Activated CD4-positive, alpha-beta T cell treated with anti-CD3 and anti-CD28 coated beads for 48 hours (primary cell): ENCODE measurements at places on chromosomes 6 and 20.

GRCh38 chr20:34703424-34704176, 544 bp upstream of the TP53INP2 start:
- DNase-seq = no peak

DNA sequence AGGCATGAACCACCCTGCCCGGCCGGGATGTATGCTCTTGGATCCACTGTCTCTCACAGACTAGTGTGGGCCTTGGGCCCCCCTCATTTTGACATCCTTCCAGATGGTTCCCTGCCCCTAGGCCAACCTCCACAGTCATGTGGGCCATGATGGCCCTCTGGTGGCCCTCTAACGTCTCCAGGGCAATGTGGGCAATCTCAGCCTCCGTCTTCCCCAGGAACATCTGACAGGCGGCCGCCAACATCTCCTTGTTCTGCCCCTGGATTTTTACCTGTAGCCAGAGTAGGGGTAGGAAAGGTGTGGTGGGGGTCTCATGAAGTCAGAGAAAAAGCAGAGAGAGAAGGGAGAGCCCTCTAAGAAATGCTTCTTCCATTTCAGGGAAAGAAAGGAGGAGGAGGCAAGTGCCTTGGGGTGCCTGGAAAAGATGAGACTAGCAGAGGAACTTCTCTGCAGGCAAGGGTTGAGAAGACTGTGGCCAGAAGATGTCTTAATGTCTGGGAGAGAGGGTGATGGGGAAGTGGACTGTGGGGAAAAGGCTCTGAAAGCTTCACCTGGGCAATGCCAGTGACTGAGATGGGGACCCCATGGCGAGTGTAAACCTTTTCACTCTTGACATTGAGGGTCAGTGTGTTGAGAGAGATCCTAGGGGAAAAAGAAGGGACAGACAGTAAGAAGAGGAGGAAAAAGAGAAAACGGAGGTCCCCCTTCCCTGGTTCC, 1.3 kb downstream of the FLOT1 start:
- peak; percentile 35 for DNase-seq

GRCh38 chr6:15076565-15076964, 169.3 kb upstream of the JARID2 start:
- DNase-seq = no peak

DNA sequence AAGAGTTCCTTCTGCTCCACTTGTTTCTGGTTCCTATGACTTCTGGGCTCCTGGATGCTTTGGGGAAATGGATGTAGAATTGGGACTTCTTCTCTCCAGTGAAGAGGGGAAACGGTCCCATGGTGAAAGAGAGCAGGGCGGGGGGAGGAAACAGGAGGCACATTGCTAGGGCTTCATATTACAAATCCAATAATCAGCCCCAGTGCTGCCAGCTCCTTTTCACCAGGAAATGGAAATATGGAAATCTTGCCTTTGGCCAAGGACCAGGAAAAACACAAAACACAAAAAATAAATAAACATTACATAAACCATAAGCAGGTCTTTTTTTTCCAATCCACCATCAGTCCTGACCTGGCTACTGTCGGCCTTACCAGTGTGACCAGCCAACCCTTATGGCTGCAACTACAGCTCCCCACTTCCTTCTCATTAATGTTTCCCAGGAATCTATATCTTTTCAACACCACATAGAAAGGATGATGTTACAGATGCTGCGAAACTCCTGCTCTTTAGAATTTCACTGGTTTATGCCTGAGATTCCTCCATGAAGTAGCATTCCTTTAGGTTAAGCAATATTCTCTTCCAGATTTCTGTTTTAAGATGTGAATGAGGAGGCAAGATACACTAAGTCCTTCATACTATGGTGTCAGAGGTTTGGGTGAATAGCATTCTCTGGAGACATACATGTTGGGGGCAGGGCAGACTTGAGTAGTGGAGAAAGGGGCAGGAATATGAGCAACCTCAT, 2.0 kb downstream of the PI3 start:
- no peak for DNase-seq

GRCh38 chr6:161403717-161404116, 129.9 kb upstream of the AGPAT4 start:
- DNase-seq = no peak

- DNase-seq = no peak
Measured at GRCh38 chr6:90819483-90819882, 232.6 kb upstream of the MAP3K7 start.

DNA sequence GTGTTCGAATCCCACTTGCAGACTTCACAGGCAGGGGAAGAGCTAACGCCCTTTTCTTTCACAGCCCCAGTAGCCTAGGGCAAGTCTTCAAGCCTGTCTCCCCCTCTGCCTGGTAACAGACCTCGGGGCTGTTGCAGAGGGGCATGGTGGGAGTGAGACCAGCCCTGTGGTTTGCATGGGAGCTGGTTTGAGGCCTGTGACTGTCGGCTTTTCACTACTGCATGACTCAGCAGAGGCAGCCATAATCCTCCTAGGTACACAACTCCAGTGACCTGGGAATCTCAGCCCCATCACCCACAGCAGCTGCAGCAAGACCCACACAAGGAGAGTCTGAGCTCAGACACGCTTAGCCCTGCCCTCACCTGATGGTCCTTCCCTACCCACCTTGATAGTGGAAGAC, 55.3 kb upstream of the POPDC3 start:
- no peak for DNase-seq

GRCh38 chr6:18276610-18277236, 12.4 kb upstream of the DEK start:
- DNase-seq = no peak

- DNase-seq = no peak
Measured at GRCh38 chr20:18839507-18840247, 26.1 kb downstream of the SCP2D1 start.

- no peak for DNase-seq
Measured at GRCh38 chr6:158752613-158753012, 66.6 kb downstream of the EZR start.

DNA sequence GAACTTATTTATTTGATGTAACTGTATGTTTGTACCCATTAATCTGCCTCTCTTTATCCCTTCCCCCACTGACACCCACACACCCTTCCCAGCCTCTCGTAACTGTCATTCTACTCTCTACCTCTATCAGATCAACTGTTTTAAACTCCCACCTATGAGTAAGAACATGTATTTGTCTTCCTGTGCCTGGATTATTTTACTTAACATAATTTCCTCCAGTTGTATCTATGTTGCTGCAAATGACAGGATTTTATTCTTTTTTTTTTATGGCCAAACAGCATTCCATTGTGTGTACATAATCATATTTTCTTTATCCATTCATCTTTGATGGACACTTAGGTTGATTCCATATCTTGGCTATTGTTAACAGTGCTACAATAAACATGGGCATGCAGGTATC, 49.3 kb downstream of the PHACTR2 start:
- no peak for DNase-seq

DNA sequence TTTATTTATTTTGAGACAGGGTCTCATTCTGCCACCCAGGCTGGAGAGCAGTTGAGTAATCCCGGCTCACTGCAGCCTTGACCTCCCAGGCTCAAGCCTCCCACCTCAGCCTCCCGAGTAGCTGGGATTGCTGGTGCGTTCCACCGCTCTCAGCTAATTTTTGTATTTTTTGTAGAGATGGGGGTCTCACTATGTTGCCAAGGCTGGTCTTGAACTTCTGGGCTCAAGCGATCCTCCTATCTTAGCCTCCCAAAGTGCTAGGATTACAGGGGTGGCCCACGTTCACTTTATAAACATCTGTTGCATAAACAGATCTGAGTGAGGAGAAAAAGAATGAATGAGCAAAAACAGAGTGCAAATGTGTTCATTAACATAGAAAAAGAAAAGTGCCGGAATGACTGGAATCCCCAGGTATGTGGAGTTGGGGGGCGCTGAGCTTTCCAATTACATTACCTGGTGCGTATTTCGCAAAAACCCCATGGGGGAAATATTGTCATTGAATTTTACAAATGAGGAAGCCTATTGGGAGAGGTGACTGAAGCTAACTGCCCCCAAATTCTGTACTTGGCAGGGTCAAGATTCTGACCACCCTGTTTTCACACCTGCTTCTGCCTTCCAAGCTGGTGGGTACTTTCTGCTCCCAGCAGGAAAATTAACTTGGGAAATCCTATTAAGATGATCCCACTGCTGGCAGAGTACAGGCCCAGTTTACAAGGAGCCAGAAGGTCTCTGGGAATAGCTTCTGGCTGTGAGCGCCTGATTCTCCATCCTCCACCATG, 207.7 kb upstream of the JARID2 start:
- DNase-seq = no peak

DNA sequence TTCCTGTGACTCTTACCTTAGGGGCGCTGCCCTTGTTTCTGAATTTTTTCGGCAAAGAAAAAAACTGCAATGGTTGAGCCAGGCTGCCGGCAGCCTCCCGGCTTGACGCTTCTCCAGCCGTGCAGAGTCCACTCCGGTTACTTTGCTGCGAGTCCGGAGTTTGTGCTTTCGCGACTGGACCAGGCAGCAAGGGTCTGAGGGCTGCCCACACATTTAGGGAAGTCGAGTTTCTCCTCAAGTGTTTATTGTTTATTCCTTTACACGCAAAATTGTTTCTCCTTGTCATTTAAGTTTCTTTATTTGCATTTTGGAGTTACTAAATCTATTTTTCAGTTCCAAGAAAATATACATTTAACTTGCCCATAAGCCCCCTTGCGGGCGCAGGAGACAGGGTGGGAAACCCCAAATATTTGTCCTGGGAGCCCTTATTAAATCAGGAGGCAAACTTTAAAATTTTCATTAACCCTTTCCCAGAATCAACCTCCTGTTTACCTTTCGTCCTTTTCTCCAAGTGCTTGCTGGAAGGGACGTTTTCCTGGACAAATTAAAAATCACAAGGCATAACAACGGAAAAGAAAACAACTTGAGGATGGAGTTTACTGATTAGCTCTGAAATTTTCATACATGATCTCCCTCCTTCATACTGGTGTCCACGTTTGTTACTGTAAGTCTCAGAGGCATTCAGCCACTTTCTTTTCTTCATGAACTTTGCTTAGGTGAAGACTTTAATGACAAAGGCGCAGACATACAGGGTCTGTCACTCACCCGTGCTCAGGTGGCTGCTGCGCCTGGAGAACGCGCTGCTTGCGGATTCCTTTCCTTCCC, 1.7 kb upstream of the PDE10A start:
- DNase-seq = no peak

DNA sequence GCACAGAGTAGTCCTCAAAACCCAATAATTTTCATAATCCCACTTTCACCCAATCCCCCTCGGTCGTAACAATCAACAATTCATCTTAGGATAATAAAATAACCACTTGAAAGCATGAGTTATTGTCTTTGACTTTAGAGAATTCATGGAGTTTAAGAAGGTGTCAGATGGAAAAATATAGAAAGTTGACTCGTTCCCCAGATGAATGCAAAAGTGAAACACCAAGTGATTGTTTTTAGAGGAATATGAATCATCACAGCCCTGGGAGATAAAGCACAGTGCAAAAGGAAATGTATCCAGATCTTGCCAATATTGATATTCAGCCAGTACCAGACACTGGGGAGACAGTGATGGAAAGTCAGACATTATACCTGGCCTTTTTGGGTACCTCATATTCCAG, 860.5 kb downstream of the DHX35 start:
- no peak for DNase-seq

- peak; percentile 71 for DNase-seq
Measured at GRCh38 chr6:155314773-155315515, 660 bp upstream of the TFB1M start.

GRCh38 chr6:63245420-63245819, 34.2 kb downstream of the FKBP1C start:
- no peak for DNase-seq

- no peak for DNase-seq
Measured at GRCh38 chr20:58749098-58749769, 56.6 kb downstream of the NPEPL1 start.

GRCh38 chr6:75794954-75795739, 46.1 kb downstream of the MYO6 start:
- no peak for DNase-seq

GRCh38 chr6:18302561-18303439, 38.5 kb upstream of the DEK start:
- DNase-seq = no peak

DNA sequence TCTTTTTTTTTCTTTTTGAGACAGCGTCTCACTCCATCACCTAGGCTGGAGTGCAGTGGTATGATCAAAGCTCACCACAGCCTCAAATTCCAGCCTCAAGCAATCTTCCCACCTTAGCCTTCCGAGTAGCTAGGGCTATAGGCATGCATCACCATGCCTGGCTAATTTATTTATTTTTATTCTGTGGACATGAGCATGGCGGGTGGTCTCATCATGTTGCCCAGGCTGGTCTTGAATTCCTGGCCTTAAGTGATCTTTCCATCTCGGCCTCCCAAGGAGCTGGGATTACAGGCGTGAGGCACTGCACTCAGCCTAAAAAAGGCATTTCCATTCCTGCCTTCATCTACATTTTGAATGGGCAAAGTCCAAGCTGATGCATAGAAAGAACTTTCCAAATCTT, 56.2 kb upstream of the BEND3 start:
- no peak for DNase-seq

GRCh38 chr6:105746509-105746908, 339.6 kb upstream of the PRDM1 start:
- DNase-seq = no peak

DNA sequence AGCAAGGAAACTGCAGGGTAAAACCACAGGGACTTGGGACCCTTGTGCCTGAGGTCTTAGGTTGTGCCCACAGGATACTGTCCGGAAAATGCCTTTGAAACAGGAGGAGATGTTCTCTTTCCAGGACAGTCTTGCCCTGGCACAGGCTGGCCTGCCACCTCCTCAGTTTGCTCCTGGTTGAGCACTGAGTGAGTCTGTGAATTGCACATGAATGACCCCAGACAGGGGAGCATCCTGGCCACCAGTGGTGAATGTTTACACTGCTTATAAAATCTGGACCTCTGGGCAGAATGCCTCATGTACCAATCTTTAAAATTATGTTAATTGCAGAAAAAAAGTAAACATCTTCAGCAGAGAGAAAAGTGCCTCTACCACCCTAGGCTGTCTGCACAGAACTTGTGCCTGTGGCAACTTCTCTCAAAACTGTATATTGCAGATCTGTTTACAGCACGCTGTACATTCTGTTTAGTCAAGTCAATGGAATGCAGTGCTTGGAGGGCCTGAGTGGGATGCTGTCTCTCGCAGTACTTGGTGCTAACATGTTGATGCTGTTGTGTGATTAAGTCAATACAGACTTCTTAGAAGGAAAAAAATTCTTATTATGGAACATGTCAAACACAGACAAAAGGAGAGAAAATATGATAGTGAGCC, 242.1 kb downstream of the SOD2 start:
- no peak for DNase-seq
